ENCODE measurements at places on chromosomes 6 and 20.

GRCh38 chr20:57483287-57484050 lies 41.5 kb downstream of the CTCFL start:
- DNase-seq = no peak

- peak; percentile 1 for DNase-seq
These were observed 21.8 kb downstream of the NPEPL1 start for GRCh38 chr20:58714340-58714922.

- no peak for DNase-seq
These were observed 194.6 kb upstream of the CITED2 start for GRCh38 chr6:139568956-139569538.

- DNase-seq = no peak
These were observed 369.0 kb downstream of the ARHGAP18 start for GRCh38 chr6:129340983-129341382.

GRCh38 chr6:107793191-107793590 lies 30.9 kb downstream of the SCML4 start:
- no peak for DNase-seq

DNA sequence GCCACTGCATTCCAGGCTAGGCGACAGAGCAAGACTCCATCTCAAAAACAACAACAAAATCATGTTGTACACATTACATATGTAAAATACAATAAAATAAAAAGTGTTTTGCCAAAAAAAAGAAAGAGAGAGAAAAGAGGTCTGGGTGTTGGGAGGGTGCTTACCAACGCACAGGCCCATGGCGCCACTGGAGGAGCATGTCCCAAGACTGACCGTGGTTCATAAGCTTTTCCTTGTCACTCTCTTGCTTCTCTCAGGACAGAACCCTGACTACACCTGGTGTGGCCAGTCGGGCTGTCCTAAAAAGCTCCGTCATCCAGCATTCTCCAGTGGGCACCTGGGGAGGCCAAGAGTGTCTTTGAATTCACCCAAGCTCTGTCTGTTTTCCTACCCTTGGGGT lies 48.0 kb upstream of the CNKSR3 start:
- no peak for DNase-seq

DNA sequence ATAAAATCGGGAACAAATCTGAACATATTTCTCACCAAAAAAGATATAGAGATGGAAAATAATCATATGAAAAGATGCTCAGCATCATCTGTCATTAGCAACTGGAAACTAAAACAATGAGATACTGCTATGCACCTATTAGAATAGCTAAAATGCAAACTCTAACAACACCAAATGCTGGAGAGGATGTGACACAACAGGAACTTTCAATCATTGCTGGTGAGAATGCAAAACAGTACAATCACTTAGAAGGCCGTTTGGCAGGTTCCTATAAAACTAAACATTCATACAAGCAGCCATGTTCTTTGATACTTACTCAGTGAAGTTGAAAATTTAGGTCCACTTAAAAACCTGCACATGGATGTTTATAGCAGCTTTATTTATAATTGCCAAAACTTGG lies 67.0 kb downstream of the FAM50B start:
- DNase-seq = no peak

- no peak for DNase-seq
These were observed 2.9 kb upstream of the HIVEP2 start for GRCh38 chr6:142947714-142948480.

- no peak for DNase-seq
These were observed 32.1 kb downstream of the ADRM1 start for GRCh38 chr20:62334881-62335280.

DNA sequence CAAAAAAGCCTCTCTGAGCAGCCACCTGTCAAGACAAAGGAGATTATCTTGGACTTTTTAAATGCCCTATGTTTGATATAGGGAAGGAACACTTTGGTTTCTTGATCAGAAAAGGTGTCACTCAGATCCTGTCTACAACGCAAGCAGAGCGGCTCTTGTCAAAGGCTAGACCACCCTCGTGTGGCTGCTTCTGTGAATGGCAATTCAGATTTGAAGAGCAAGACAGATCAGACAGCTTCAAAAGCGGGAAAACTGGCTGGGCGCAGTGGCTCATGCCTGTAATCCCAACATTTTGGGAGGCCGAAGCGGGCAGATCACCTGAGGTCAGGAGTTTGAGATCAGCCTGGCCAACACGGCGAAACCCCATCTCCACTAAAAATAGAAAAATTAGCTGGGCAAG lies 10.1 kb upstream of the NXT1 start:
- DNase-seq = peak; percentile 72

DNA sequence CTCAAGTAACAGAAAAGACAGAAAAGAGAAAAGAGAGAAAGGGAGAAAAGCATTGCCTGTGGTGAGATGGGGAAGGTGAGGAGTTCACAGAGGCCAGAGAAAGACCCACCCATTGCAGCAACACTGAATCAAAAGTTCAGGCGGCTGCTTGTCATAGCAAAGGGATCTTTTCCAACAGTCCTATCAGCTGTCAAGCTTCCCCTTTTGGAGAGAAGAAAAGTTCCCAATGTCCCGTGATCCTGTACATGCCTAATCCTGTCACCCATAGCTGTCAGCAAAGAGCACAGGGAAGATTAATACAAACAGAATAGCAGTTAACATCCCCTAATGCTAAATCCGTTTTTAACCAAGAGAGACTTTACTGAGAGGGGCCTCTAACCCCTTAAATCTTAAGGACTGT lies 8.9 kb upstream of the TRIM38 start:
- no peak for DNase-seq

GRCh38 chr20:47749339-47749738 lies 35.9 kb downstream of the SULF2 start:
- no peak for DNase-seq

DNA sequence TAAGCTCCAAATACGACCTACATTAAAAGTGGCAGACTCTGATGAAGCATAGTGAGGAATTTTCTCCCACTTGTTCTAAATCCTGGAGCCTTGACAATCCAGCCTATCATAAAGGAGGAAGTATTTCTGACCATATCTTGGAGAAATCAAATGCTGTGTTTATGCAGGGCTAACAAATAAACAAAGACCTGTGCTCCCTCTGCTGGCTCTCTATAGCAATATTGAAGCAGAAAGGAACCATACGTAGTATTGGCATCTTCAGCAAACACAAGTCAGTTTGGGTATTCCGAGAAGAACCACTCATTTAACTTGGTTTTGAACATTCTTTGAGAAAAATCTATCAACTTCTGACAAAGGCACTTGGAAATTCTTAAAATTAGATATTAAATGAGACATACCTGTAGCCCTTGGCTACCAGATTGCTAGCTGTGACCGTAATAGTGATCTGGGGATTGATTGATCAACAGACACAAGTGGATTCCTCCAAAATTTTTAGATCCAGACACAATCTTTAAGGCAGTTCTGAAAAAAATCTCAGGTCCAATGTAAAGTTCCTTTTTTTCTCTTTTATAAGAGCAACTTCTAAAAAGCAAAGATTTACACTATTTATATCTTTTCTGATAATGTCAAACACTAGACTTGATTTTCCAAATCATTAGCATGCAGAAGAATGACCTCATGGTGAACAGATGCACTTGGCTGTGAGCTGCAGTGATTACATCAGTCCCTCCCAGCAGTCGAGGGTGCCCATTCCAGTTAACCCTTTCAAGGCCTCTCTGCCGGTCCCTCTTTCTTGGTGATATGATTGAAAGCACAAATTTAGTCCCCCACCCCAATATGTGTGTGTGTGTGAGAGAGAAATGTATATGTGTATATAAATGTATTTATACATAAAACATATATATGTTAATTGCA lies 40.2 kb downstream of the INSM1 start:
- peak; percentile 54 for DNase-seq

- no peak for DNase-seq
These were observed 612.3 kb upstream of the ARID1B start for GRCh38 chr6:156164701-156165452.

- DNase-seq = no peak
These were observed 17.9 kb downstream of the RPF2 start for GRCh38 chr6:110999634-111000270.

DNA sequence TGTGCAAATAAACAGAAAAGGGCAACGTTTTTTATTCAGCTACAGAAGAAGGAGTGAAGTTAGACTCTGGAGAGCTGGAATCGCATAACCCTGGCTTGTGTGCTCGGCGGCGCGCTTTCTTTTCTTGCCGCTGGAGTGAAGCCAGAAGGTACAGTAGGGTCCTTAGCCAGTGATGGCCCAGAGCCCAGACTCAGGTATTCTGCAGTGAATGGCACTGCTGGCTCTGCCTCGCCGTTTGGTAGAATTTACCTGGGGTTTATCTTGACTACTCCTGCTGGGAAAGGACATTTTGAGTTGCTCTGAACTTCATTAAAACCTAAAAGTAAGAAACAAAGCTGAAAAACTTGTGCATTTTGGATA lies 56.9 kb upstream of the TIAM2 start:
- no peak for DNase-seq

DNA sequence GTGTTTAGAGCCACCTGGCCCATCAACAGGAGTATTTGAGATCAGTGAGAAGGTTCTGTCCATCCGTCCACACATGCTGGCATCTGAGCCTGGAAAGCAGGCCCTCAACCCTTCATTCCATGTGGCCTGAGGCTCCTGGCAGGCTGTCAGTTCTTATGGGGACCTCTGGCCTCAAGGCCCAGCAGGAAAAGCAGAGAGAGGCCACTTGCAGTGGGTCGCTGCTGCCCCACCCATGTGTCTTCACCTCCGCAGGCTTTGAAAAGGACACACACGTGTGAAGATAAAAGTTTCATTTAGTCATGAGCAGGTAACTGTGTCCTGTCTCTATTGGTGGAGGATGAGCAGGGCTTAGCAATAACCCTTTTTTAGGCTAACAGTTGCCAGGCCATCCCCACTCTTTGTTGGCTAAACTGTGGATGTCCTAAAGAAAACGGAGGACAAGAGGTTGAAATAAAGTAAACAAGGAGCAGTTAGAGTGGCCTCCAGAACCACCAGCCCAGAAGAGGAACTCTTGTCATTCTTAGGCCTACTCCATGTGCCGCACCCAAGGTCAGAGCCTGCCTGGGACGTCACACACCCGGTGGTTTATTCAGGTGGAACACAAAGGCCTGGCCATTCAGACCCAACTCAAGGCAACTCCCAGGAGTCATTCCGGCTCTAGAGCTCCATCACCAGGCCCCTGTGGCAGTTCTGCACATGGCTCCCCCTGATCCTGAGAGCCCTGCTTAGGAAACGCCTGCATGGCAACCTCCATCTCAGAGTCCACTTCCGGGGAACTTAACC lies 143.4 kb upstream of the CST7 start:
- no peak for DNase-seq

- DNase-seq = peak; percentile 91
These were observed 44.1 kb downstream of the DPPA5 start for GRCh38 chr6:73309785-73310502.

- DNase-seq = no peak
These were observed 67.2 kb downstream of the SLC22A1 start for GRCh38 chr6:160188773-160189172.

DNA sequence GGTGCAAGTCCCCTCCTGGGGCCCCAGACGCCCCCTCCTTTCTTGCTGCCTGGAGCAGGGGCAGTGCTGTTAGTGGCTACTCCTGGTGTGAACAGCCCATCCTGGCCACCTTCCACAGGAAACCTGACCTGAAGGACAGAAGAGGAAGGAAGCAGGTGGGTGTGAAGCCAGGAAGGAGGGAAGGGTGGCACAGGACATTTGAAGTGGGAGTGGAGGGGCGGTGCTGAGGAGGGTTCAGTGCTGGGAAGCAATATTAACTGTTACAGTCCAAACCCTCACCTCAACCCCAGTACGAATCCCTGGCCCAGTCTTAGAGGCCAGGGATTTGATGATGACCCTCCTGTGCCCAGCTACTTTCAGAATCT lies 766 bp downstream of the PRICKLE4 start:
- no peak for DNase-seq

DNA sequence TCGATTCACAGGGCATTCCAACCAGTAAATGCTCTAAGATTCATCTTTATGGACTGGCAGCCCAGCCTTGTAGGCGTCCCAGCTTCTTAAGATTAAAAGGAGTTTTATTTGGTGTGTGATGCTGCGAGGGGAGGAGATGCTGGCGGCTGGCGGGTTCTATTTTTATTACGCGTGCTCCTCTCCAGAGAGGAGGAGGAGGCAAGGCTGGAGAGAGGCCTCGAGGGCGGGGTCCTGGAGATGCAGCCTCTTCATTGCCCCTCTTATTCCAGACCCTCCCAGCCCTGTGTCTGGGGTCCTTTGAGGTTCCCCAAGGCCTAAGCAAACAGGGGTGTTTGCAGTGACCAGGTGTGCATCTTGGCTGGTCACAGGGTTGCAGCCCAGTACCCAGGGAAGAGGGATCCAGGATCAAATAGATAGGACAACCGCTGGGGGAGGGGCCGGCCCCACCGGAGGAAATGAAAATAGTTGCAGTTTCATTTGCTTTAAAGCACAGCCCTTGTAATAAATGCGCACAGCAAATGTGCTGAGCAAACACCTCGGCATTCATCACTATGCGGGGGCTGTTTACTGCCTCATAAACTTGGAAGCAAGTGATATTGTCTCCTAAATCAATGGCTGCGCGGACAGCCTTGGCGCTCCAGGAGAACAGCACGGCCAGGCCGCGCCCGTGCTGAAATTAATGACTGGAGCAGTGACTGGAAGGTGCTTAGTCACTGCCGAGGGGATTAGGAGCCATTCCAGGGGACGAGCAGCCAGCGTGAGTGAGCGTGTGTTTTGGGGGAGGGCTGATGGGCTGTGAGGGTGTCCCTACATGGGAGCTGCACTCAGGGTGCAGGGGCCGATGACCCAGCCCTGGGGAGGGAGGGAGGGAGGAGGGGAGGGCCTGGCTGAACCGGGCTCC lies 83.0 kb downstream of the TMEM242 start:
- no peak for DNase-seq

DNA sequence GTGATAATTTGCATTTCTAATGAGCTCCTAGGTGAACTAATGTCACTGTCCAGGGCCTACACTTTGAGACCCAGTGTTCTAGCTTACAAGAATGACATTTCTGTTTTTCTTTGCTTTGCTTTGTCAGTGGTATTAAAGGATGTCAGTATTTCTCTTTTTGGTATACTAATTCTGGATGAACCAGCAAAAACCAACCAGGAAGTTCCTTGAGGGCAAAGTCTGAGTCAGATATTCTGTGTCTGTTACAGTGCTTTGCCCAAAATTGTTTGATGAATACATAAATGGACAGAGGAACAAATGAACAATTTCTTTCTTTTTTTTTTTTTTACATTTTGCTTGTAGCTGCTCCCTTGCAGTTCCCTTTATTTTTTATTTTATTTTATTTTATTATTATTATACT lies 15.4 kb downstream of the COQ3 start:
- no peak for DNase-seq

GRCh38 chr6:143299253-143300166 lies 151.0 kb downstream of the ADAT2 start:
- no peak for DNase-seq

DNA sequence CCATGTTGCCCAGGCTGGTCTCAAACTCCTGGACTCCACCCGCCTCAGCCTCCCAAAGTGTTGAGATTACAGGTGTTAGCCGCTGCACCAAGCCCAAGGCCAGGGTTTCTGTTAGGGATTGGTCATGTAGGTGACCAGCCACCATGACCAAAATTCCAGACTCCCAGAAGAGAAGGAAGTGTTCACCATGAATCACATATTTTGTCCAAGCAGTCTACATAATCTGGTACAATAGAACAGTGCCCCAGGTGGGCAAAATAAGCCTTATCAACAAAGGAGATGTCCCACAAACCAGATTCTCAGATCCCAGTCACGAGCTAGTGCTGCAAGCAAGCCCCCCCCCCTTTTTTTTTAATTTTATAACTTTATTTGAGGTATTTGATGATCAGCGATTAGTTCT lies 20.0 kb downstream of the ZNF341 start:
- DNase-seq = no peak

GRCh38 chr20:38001981-38002380 lies 31.3 kb downstream of the TTI1 start:
- no peak for DNase-seq

All from retina (tissue), 1 donor.